ENCODE measurements at places on chromosomes 6 and 20.

DNA sequence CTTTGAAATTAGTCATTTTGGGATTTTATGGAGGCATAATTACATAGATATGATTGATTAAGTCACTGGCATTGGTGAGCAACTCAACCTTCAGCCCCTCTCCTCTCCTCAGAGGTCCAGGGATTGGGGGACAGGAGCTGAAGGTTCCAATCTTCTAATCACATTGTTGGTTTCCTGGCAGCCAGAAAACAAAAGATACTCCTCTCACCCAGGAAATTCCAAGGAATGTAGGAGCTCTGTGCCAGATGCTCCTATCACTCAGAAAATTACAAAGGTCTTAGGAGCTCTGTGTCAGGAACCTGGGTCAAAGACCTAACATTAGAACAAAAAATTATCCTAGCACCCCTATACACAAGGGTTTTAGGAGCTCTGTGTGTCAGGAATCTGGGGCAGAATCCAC is 679.7 kb upstream of the ID4 start:
- no peak for DNase-seq

DNA sequence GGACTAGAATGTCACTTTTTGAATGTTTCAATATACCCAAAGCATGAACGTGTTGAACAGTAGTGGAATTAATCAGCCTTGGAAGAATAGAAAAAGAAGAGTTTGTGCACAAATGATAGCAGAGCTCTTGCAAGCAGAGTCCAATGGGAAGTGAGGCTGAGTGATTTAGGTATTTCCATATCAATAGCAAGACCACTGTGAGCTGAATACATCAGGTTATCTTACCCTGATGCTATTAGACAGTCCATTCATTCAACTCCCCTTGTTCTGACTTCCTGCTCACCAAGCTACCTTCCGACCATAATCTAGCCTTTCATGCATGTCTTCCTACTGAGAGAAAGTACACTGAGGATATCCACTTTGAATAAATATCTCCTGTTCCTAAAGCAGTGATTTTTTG is 349.2 kb upstream of the RNF217 start:
- no peak for DNase-seq

DNA sequence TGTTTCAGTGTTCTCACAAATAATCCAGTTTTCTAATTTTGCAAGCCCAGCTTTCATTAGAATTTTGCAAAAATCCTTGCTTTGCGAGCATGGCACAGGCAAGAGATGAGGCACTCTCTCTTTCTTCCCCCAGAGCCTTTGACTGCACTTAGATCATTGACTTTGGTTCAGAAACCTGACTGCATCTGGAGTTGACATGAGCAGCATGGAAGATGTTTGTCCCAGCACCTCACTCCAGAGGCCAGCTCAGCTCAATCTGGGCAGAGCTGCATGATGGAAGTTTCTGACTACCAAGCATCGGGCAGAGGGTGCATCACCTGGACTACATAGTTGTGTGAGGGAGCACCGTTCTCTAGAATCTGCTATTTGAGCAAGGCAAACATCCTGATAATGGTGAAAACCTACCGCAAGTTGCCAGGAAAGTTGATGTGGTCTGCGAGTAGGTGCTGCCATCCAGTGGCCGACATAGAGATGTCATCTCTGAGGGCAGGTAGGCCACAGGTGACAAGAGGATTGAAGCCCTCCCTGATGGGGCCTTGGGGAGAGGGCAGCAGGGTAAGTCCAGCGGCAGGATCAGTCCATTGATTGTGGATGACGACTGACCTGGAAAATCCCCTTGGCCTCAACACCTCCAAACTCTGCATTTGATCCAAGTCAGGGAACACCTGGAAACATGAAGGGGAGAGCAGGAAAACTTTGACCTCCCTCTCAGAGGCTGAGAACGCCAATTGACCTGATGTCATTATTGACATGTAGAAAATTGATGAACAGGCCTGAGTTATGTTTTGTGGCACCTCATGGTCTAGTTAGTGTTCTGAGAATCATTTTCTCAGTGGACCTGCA is 3.8 kb upstream of the LPA start:
- no peak for DNase-seq

DNA sequence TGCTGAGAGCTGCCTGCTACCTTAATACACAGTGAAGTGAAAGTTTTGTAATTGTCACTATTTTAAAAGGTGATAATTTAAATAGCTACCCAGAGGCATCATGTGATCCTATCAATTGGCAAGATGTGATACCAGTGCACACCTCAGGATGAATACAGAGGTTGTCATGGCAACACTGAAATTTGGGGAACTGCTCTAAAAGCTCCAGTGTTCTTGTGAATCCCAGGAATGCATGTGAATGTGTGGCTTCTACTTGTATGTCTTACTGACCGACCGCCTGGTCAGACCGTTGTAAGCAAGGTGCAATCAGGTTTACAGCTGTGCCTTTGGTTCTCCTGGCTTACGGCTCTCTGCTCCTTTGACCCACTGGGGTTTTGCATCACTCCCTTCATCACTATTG is 146.3 kb upstream of the GJE1 start:
- DNase-seq: no peak

GRCh38 chr20:6769903-6770785 is 2.7 kb downstream of the BMP2 start:
- DNase-seq: peak; percentile 68

DNA sequence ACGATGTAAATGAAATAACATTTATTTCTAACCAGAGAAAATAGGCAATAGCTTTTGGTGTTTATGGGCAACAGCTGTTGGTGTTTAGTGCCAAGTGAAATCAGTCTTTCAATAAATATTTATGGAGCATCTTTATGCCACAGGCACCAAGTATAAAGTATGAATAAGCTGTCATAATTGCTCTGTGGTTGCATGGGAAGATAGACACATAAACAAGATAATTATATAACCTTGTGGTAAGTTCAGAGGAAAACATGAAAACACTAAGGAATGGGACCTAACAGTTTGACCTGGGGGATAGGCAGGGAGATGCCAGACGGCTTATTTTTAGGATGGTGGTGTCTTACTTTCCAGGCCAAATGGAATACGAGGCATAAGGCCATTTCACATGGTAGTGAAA is 110.9 kb downstream of the GFRAL start:
- DNase-seq: no peak

GRCh38 chr20:38870733-38871559 is 55.3 kb upstream of the FAM83D start:
- no peak for DNase-seq

GRCh38 chr20:33443512-33444239 is at the start of gene SNTA1:
TSS of gene SNTA1 (minus strand) at chr20:33443763. CDS start at chr20:33443620, 143 bp downstream.
- peak; percentile 85 for DNase-seq

GRCh38 chr6:39199231-39199940 is 29.9 kb downstream of the KCNK5 start:
- no peak for DNase-seq
